Substantia nigra (tissue), 51 donors: ENCODE measurements at places on chromosomes 6 and 20.

- no peak for DNase-seq
Observed at GRCh38 chr6:84508334-84508733, 256.1 kb downstream of the TBX18 start.

GRCh38 chr6:169826697-169827096, 75.3 kb downstream of the ERMARD start:
- no peak for DNase-seq

GRCh38 chr20:7843613-7844012, 96.6 kb downstream of the HAO1 start:
- DNase-seq, result no peak

DNA sequence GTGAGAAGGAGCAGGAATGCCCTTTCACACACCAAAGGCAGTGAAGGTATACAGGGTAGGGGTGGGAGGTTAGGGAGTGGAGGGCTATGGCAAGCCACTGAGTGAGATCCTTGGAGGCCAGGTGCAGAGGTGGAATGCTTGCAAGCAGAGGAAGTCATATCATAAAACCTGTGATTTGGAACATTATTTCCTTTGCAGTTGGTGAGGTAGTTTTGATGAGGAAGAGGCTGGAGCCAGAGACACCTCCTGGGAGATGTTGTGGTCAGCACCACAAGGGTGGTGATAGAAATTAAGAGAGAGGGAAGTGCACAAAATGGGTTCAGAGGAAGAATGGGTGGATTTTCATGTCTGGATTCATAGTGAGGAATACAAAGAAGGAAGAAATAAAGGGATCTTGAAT, 73.0 kb downstream of the PLCB4 start:
- DNase-seq, result no peak

- no peak for DNase-seq
Observed at GRCh38 chr6:157276134-157276532, 47.2 kb downstream of the TMEM242 start.

GRCh38 chr6:157879034-157879872, 56.2 kb downstream of the SNX9 start:
- DNase-seq, result no peak

- DNase-seq, result no peak
Observed at GRCh38 chr6:53437557-53438202, 88.9 kb upstream of the ELOVL5 start.

DNA sequence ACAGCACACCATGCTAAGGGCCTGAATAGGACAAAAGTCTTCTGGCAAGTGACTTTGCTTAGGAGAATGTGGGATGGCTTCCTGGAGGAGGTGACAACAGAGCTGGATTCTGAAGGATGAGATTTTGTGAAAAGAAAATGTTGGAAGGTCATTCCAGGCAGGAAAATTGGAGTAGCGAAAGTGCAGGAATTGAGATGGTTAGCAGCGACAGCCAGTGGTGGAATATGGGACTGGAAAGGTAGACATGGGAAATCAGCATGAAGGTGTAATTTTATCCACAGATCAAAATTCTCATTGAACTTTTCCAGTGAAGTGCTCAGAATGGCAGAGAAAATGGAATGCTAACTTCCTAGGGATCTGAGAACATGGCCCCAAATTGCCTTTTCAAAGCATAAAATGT, 5.7 kb upstream of the BACH2 start:
- DNase-seq, result no peak

- DNase-seq, result no peak
Observed at GRCh38 chr6:166237617-166238016, 70.0 kb upstream of the TBXT start.

DNA sequence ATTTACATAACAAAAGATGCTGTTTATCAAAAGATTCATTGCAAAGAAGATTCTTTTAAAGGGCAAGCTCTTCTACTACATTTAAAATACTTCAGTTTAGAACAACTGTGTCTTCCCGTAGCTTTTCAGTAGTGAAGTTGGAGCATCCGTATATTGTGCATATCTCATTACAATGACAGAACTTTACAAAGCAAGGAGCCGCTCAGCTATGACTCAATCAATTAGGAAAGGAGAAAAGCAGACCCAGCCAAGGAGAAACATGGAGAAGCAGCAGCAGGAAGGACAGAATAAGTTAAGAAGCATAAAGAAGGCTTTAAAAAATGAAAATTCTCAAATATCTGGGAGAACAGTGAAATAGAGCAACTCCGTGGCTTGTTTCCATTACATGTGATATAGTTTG, 132.6 kb upstream of the SMLR1 start:
- no peak for DNase-seq

DNA sequence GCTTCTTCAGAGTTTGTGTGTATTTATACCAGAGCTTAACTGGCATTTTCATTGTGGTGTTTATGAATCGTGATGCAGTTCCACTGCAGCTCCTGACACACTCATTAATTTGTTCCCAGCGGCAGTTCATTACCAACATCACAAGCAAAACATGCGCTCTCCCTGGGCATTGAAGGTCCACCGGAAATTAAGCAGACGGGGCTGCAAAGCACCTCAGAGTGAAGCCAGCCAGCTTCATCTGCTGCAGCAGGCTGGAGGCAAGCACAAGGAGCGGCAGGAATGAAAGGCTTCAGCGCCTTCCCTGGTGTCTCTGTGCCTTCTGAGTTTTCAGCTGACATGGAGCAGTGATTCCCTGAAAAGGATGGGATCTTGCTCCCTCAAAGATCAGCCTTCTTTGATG, 246.0 kb upstream of the SPTLC3 start:
- DNase-seq, result no peak

DNA sequence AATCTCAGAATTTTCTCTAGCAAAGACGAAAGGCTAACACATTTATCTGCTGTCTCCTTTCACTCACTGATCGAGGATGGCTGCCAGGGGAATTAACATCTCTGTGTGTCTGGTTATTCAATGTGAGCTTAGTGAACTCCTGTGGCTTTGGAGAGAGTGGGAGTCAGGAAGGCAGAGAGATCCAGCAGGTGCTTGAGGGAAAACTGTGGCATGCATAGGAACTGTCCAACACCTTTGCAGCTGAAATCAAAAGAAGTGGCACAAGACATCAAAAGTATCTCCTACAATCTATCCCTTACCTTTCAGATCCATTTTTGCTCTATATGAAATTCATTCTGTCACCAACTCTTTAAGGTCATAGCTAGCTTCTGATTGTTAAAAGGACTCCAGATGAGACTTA, 11.8 kb upstream of the FAM184A start:
- no peak for DNase-seq

- DNase-seq, result no peak
Observed at GRCh38 chr20:34189572-34190163, 51.6 kb upstream of the ASIP start.

- DNase-seq, result no peak
Observed at GRCh38 chr6:168217880-168218537, 101.6 kb downstream of the DACT2 start.

DNA sequence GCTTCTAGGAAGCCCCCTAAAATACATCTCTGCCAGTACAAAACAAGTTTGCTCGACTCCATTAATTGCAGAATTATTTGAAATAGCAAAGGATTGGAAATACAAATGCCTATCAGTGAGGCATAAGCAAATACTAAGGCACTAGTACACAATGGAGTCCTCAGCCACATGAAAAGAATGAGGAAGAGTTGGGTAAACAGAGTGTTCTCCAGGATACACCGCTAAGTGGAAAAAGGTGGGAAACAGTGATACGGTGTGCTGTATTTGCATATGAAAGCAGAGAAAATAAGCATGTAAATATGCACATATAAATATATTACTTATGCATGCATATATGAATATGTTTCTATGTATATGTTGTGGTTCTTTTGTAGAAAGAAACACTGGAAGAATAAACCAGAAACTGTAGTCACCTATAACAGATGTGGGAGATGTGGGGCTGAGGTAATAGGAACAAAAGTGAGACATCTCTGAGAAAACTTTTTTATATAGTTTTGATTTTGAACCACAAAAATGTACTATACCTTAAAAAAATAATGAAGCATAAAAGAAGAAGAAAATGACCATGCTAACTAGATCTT, 143.4 kb upstream of the MYLIP start:
- DNase-seq, result no peak
